ENCODE measurements at places on chromosomes 4 and X.

- DNase-seq = no peak
Measured at GRCh38 chrX:48924270-48924669, 5.4 kb upstream of the PIM2 start.

GRCh38 chrX:40521868-40522450 lies 58.8 kb upstream of the ATP6AP2 start:
- no peak for DNase-seq

DNA sequence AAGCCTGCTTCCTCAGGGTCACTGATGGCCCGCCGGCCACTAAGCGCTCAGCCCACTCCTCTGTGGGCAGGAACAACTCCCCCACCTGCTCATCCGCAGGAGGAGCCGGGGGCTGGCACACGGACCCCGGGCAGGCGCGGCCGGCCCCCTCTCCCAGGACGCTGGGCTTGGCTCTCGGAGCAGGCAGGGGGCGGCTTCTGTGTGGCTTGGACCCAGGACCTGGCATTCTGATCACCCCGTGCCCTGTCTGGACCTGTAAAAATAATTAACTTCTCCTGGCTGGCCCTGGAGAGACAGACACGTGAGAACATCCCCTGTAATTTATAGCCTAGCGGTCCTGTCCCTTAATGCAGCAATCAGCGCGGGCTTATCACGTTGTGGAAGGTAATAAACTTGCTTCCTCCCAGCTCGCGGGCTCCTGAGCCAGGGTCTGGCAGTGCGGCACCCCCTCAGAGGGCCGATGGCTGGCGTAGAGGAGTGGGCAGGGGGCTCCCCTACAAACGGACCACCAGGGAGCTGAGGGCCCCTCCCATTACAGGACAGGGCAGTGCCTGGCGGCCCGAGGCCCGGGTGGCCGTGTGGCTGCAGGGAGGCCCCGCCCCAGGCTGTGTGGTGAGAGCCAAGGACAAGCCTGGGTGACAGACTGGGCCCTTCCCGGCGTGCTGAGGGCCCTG lies 84.5 kb upstream of the NKX1-1 start:
- no peak for DNase-seq

DNA sequence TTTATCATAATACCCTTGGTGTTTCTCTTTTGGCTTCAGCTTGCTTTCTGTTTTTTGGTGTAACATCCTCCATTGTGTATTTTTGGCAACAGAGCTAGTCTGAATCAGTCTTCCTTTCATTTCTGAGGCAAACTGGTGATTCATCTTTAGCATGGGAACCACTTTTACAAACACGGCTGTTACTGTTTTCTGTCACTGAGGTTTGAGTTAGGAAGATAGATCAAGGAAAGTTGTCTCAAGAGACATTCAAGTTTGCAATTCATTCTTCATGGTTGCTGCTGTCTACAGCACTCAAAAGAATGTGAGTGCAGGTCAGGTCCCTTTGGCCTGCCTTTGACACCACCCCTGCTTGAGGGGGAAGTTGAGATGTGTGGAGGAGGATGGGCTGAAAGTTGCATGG lies 36.3 kb downstream of the IL21 start:
- DNase-seq = no peak

DNA sequence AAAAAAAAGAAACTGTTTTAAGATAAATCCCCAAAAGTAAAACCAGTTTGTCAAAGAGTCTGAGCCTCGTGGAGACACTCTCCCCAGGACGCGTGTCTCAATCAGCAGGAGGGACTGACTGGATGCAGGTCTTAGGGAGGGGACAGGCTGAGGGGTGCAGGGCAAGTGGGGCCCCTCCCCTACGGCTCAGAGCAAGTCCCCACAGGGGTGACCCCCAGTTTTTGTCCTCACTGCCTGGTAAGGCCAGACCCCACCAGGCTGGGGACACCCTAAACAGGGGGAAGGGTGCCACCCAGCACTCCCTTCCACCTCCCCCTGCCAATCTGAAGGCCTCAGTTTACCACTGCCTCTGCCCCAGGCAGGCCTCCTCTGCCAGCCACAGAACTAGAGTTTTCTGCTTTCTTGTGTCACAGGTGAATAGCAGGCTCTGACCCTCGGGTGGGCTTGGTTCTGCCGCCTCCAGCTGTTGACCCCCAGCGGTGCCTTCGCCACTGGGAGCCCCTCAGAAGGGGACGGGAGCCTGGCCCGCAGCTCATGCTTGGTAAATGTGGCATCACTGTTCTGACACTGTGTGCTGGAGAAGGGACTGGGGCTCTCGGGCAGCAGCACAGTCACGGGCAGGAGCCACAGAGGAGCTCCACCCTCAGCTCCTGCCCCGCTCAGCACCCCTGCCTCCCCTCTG lies 69.8 kb upstream of the MXD4 start:
- no peak for DNase-seq

- DNase-seq = no peak
Measured at GRCh38 chr4:118941799-118942198, 53.1 kb downstream of the SYNPO2 start.

DNA sequence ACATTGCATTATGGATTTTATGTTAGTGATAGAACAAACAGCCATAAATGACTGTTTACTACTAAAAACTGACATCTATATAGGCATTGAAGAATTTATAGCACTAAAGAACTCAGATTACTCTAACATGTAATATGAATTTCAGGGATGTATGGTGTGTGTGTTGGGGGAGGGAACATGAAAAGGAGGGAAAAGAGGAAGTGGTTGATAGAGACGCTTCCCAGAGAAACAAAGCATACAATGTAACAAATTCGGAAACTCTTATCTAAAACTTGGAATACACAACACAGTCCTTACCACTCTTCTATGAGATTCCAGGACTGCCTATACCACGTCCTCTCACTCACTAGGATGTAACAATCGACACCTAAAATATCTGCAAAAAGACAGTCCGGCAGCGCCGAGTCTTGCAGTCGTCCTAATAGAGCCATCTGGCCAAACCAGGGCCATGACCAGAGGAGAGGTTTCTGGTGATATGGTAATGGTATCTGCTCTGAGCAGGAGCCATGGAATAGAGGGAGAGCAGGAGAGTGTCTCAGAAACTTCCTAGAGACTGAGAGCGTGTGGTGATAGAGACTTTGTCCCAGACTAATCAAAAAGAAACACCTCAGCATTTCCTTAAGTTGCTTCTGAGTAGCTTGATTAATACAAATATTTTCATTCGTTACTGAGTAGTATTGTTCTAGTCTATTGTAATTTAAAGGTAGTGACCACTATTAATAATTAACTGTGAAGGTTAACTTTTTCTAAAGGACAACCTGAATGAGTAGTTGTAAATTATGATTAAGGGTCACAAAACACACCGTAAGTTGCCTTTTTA lies 251.9 kb upstream of the ETNPPL start:
- DNase-seq = no peak

DNA sequence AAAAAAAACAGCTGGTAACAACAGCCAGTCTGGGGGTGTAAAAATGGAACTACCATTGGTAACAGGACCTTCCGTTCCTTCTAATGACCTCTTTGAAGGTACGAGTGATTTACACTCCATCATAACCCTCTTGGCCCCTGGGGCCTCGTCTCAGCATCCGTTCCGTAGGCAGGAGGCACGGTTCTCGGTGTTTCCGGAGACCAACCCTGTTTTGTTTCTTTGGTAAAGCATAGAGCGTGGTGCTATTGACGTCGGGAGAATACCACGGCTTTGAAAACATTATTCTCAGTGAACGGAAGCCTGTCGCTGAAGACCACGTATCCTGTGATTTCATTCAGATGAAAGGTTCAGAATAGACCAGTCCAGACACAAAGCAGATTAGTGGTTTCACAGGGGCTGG lies 198.9 kb downstream of the ASMT start:
- DNase-seq = no peak

GRCh38 chrX:140064993-140065392 lies 99.7 kb upstream of the CXorf66 start:
- DNase-seq = no peak

DNA sequence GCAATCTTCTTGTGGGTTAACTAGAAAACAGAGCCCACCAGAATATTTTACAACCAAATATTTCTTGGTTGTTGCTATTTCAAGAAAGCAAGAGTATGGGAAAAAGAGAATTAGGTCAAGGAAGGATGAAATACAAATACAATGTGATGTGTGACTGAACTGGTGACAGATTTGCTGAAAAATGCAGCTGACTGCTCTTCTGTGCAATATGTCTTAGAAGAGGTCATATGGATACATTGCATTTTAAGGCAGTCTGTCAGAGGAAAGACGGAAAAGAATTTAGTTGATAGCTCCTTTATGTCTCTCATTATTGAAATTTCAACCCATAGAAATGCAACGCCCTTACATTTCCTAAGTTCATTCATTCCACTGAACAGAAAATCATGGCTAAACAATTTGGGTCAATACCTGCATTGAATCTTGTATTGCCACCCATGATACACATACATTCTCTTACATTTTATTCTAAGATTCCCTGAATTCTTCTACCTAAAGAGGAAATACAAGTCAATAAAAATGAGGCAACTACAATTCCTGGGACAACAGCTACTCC lies 423.1 kb downstream of the ADAM29 start:
- DNase-seq = no peak

- DNase-seq = no peak
Measured at GRCh38 chr4:99945718-99946355, 581 bp downstream of the DNAJB14 start.

DNA sequence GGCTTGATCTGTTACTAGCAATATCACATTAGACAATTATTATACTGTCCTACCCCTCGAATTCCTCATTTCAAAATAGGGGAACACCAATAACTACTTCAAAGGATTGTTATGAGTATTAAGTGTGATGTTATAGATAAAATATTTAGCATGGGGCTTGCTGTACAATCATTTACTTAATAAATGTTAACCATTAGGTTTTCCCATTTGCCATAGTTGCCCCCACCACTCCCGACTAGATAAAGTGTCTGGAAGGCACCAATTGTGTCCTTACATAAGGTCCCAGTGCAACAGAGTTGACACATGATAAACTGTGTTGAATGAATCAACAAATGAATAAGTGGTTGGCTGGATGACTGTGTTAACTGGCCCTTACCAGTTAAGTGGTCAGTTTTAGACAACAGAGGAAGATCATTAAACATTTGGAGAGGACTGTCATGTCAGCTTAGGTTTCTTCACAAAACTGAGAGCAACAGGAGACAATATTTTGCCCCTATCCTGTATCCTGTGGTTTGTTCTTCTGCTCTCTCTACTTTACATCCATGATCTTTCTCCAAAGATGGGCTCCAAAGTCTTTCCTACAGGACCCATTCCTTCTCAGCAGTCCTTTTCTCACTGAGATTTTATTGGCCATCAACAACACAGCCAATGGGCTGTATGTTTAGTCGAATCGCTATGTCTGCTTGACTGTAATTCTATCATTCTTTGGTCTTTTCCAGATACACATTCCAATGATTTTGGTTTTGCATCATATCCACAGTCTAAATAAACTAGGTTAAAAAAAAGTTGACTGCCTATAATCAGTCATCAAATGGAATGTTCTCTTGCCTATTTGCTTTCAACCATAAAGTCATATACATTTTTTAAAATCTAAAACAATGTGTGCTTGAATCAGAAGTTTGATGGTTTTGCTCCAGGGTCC lies 74.4 kb downstream of the RNF150 start:
- DNase-seq = no peak

DNA sequence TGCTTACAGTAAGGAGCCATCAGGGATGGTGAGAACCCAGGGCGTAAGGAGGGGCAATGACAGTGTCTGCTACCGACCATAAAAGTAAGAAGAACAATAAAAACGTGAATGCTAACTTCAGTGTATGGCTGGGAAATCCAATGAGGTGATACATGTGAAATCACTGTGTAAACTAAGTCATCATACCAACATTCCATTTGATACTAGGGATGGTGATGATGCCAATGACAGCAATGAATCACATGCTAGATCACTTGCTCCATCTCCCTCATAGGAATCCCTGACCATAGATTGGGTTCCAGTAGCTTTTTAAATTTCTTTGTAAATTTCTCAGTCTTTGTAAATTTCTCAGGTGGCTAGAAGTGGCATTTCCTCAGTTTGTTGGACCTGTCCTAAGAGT lies 146.3 kb downstream of the SMIM20 start:
- no peak for DNase-seq

DNA sequence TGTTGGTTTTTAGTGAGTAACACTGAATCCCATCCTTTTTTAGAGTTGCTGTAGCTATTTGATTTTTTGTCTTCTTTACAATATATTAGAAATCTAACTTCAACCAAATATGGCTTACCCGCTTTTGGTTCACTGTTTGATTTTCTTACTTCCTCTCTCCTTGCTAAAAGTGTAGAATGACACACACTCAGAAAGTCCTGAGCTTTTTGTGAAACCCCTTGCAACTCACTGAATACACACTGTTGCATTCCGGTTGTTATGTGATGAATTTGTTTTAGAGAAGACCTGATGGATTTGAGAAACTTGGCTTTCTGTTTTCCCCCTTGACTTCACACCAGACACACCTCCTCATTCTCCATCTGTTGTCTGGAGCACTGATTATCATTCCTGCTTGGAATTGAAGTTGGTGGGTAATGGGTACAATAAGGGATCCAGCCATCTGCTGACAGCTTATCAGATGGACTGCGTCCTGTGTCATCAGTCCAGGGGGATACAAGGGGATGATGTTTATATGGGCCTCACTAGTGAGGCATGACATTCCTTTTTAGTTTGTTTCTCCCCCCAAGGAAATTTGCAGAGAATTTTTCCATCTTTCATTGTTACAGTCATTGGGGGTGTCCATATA lies 5.2 kb downstream of the TMEM164 start:
- DNase-seq = no peak

DNA sequence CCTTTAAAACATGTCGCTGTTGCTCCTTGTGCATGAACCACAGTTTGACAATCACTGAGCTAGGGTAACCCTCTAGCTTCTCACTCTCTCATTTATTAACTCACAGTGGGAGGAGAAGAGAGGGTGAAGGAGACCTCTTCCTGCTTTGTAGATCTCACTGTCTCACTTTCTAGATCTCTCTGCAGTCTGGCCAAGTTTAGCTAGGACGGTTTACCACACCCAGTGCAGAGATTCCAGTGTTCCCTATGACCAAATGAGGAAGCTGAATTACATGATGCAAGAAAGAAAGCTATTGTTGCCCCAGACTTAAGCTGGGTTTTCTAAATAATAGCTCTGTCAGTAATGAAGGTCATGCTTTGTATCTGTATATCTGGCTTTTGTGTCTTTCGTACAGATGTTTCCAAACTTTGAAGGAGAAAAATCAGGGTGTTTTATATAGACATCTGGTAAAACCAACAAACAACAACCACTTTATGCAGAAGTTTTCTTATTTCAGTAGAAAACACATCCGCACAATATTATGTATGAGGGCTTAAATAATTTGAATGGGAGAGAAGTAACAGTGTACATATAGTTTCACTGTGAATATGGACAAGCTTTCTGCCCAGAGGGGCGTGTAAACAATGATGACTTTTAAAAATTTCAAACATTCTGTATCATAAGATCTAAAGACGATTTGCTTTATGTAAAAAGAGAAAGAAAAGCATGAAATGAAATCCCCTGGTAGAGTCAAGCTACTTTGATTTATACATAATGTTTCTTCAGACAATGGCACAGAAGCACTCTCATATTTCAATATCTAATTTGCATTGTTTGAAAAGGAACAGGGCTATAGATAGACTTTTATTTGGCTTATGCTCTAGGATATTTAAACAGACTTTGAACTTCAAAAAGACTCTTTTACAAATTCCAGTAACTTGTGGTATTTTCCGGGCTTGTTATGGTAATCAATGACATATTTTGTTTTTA lies 582.3 kb downstream of the FSTL5 start:
- no peak for DNase-seq
